Naive B cell (primary cell): ENCODE measurements at places on chromosomes 13 and 19. TPM values are rescaled to one million over a fixed set of nuclear protein-coding genes. Genes with fewer than 3 reads are reported as not detected.
A peak's percentile ranks its signal among the peaks of the same experiment; 100 is the strongest.

GRCh38 chr13:99922631-99923404 lies 48.7 kb downstream of the ZIC5 start:
- peaks cover 7% of the 10 kb centered on the region for H3K36me3 ChIP-seq
- no peaks in the 10 kb centered on the region for H3K4me1 ChIP-seq
- no peak overlapping the region for H3K4me3 ChIP-seq
- peaks cover 43% of the 10 kb centered on the region for H3K27me3 ChIP-seq
- no peak overlapping the region for H3K27ac ChIP-seq

GRCh38 chr13:37142877-37143276 lies 37.4 kb upstream of the CSNK1A1L start:
- H3K4me1 ChIP-seq = no peaks in the 10 kb centered on the region
- no peak overlapping the region for H3K27ac ChIP-seq
- no peak overlapping the region for H3K4me3 ChIP-seq
- no peak for DNase-seq
- H3K36me3 ChIP-seq = no peaks in the 10 kb centered on the region

GRCh38 chr19:14005349-14006084 lies 603 bp downstream of the RFX1 start:
- H3K27me3 ChIP-seq = no peaks in the 10 kb centered on the region
- peak overlapping the region; percentile 99 for H3K4me3 ChIP-seq
- DNase-seq = peak; percentile 91
- no peaks in the 10 kb centered on the region for H3K36me3 ChIP-seq
- peaks cover 41% of the 10 kb centered on the region for H3K4me1 ChIP-seq

GRCh38 chr13:35930665-35931631 lies 200.2 kb downstream of the DCLK1 start:
- H3K27me3 ChIP-seq = peaks cover 3% of the 10 kb centered on the region
- no peak overlapping the region for H3K27ac ChIP-seq
- no peak for DNase-seq
- no peak overlapping the region for H3K4me3 ChIP-seq

- no peak for DNase-seq
- H3K27me3 ChIP-seq = no peaks in the 10 kb centered on the region
- H3K27ac ChIP-seq = no peak overlapping the region
- no peak overlapping the region for H3K4me3 ChIP-seq
- no peaks in the 10 kb centered on the region for H3K4me1 ChIP-seq
Observed at GRCh38 chr13:39563470-39563735, 39.6 kb downstream of the LHFPL6 start.

DNA sequence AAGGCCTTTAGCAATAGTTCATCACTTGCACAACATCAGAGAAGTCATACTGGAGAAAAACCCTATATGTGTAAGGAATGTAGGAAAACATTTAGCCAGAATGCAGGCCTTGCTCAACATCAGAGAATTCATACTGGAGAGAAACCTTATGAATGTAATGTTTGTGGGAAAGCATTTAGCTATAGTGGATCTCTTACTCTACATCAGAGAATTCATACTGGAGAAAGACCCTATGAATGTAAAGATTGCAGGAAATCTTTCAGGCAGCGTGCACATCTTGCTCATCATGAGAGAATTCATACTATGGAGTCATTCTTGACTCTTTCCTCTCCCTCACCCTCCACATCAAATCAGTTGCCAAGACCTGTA lies 19.8 kb downstream of the ZNF583 start:
- peaks cover 43% of the 10 kb centered on the region for H3K36me3 ChIP-seq
- H3K27ac ChIP-seq = no peak overlapping the region
- H3K4me3 ChIP-seq = no peak overlapping the region
- H3K27me3 ChIP-seq = no peaks in the 10 kb centered on the region
- no peak for DNase-seq
- no peaks in the 10 kb centered on the region for H3K4me1 ChIP-seq

- peaks cover 7% of the 10 kb centered on the region for H3K4me1 ChIP-seq
- DNase-seq = no peak
- H3K36me3 ChIP-seq = no peaks in the 10 kb centered on the region
- H3K27ac ChIP-seq = no peak overlapping the region
- no peak overlapping the region for H3K4me3 ChIP-seq
Observed at GRCh38 chr13:30502237-30502636, 36.5 kb upstream of the HMGB1 start.

DNA sequence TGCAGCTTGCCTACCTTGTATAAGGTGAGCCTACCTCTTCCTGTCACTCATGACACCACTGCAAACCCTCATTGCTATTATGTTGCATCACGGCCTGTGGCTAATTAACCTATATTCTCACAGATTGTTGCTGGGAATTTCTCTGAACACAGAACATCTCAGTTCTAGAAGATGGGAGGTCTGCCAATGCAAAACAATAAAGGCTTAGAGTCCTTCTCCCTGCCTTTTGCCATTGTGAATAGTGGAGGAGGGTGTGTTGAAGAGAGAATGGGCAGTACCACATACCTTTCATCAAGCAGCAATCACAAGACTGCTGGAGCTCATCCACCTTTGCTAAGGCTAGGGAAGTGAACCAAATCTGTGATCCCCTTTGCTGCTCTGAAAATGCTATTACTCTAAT lies 34.4 kb downstream of the WDFY2 start:
- H3K4me1 ChIP-seq = peaks cover 46% of the 10 kb centered on the region
- no peak overlapping the region for H3K27ac ChIP-seq
- no peaks in the 10 kb centered on the region for H3K27me3 ChIP-seq
- H3K36me3 ChIP-seq = no peaks in the 10 kb centered on the region
- H3K4me3 ChIP-seq = no peak overlapping the region

SERP2 gene
- polyA plus RNA-seq = not detected

DNA sequence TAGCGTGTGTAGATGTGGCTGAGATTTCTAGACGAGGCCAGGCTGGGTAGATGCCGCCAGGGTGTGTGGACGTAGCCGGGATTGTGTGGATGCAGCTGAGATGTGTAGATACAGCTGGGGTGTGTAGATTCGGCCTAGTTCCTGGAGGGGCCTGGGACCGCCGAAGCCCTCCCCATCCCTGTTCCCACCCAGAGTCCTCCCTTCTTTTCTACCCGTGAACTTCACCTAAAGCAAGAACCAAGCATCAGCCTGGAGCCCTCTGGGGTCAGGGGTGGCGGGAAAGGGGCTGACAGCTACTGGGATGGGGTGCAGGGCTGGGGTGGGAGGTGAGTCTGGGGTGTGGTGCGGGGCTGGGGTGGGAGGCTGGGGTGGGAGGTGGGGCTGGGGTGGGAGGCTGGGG lies 768 bp downstream of the TMPRSS9 start:
- H3K27ac ChIP-seq = no peak overlapping the region
- no peak overlapping the region for H3K4me3 ChIP-seq
- peaks cover 16% of the 10 kb centered on the region for H3K4me1 ChIP-seq
- no peak for DNase-seq
- H3K36me3 ChIP-seq = peaks cover 9% of the 10 kb centered on the region

ZNF260 gene
- 10.8 TPM for polyA plus RNA-seq
